Activated naive CD4-positive, alpha-beta T cell treated with anti-CD3 and anti-CD28 coated beads, Interleukin-2, amount 50 U/mL, for 16 hours (primary cell): ENCODE measurements at places on chromosomes 4 and X.

DNA sequence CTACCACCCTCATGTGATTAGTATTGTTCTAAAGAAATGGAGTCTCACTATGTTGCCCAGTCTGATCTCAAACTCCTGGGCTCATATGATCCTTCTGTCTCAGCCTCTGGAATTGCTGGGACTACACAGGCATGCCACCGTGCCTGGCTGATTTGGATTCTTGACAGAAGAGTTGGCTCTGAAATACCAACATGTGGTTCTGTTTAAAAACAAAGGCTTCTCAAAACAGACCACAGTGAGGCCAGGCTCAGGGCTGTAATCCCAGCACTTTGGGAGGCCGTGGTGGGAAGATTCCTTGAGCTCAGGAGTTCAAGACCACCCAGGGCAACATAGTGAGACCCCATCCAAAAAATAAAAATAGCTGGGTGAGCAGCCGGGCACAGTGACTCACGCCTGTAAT, 126.7 kb downstream of the DHRSX start:
- no peak for DNase-seq

DNA sequence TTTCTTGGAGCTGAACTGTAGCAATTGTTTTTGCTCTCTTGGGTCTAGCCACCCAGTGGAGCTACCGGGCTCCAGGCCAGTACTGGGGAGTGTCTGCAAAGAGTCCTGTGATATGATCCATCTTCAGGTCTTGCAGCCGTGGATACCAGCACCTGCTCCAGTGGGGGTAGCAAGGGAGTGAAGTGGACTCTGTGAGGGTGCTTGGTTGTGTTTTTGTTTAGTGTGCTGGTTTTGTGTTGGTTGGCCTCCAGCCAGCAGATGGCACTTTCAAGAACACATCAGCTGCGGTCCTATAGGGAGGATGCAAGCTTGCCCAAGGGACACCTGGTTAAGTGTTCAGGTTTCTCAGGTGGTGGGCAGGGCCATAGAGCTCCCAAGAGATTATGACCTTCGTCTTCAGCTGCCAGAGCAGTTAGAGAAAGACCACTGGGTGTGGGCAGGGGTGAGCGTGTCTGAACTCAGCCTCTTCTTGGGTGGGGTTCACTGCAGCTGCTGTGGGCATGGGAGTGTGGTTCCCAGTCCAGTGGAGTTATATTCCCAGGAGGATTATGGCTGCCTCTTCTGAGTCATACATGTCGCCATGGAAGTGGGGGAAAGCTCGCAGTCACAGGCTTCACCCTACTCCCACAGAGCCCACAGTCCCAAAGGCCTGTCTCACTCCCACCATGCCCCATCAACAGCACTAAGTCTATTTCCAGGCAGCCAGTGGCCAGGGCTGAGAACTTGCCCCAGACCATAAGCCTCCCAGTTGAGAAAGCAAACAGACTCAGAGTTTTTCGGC, 811.6 kb downstream of the GLUD2 start:
- no peak for DNase-seq

GRCh38 chrX:15146515-15146914, 123.4 kb downstream of the ASB9 start:
- DNase-seq = peak; percentile 13

GRCh38 chr4:37836838-37837440, 10.5 kb downstream of the PGM2 start:
- DNase-seq = no peak

- DNase-seq = no peak
Observed at GRCh38 chr4:2534904-2535375, 1.5 kb upstream of the FAM193A start.

GRCh38 chrX:53031380-53031779, 17.2 kb upstream of the GPR173 start:
- no peak for DNase-seq

DNA sequence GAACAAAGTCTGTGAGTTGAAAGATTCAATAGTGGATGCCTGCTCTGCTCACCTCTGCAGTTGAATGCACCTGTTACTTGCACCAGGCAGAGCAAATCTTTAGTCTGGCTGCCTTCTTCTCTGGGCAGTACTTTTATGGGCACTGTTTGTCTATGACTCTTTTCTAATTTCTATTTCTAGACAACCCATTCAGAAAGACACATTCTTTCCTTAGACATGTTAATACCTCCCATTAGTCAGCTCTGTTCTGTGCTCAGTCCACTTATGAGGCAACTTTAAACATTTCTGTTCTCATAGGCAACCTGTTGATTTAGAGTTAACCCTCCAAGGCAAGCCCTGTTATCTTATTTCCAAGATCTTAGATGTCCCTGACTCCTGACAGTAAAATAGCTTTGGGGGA, 108.9 kb downstream of the SYNPO2 start:
- DNase-seq = no peak

DNA sequence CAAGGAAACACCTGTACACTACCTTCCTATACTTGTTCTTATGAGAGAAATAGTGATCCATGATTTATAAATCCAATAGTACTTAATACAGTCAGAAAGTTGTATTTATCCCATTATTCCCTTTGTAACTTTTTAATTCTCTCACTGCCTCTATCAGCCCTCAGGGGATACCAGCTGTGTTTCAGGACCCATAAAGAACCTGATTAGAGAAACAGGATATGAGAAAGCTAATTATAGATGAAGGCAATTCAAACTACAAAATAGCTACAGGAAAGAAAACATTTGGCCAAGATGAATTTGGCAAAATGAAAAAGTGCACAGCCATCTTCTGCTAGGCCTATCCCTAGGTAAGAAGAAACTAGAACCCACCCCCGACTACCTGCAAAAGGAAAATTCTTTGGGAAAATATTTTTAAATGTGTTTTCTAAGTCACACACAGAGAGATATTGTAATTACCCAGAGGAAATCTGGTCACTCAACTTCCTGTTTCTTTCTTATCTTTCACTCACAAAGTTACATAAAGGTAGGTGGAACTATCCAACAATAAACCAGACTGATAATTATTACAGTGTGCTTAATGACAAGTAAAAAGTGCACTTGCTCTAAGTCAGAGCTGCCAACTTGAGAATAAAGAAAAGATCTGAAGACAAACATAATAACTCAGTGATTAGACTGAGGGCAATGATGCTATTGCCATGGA, 836.5 kb upstream of the HTR2C start:
- DNase-seq = no peak

DNA sequence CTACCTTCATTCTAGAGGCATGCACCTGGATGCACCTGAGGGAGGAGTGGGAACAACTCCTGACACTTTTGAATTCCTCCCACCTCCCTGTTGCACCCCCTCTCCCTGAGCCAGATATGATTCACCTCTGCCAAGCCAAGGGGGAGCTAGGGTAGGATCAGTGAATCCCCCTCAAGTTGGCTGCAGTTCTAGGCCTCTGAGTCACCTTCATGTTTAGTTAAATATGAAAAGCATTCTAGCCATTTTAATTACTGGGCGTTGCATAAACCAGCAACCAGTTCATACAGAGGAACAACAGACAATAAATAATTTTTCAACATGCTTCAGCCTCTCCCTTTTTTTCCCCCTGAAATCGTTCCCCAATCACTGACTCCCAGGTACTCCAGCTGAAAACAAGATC, 1440.2 kb downstream of the ADGRL3 start:
- DNase-seq = no peak

DNA sequence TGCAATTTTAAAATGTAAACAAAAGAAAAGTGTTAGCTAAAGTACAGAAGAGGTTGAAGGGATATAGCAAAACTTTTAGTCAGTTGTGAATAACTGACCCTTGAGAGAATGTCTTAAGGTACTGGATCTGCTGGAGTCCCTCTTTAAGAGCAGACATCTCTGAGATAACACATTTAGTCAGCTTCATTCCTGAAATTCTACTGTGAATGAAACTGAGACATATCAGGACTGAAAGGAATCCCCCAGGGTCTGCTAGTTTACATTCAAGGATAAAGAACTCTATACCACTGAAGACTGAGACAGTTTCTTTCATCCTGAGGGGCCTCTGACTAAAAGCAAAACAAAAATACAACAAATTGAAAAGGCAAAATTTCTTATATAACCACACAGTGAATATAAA, 54.4 kb downstream of the PGRMC1 start:
- no peak for DNase-seq

DNA sequence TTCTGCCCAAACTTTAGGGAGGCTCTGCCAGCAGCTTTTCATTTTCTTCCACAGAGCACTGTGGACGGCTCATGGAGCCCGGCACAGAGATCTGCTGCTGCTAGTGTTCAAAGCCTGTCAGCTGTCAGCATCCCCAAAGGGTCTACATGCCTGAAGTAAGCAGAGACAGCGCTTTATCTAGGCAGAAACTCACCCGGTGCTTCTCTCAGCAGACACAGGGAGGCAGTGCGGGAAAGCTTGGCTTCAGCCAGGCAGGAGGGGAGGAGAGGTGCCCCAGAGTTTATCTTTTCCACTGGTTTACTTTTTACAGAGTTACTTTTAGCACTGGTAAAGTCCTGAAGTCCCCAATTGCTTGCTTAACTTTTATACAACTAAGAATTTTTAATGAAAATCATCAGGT, 339.3 kb downstream of the NKX6-1 start:
- no peak for DNase-seq

DNA sequence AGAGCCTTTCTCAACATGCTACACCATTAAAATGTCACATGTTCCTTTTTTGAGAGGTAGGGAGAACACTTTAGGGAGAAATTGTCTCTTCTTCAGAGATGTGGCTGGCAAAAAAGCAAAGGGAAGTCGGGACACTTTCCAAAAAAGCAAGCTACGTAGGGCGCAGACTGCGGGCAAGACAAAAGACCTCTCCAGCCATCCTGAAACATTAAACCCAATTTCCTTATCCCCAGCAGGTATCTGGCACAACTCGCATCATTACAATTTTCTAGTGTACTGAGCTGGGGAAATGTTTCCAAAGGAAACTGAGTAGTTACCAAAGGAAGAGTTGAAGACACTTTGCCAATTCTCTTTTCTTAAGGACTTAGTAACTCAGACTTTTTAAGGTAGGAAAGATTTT, 116.0 kb downstream of the PACRGL start:
- no peak for DNase-seq

GRCh38 chr4:8033067-8033755, 93.5 kb upstream of the AFAP1 start:
- DNase-seq = no peak

- no peak for DNase-seq
Observed at GRCh38 chrX:8846266-8846665, 45.1 kb upstream of the FAM9A start.

DNA sequence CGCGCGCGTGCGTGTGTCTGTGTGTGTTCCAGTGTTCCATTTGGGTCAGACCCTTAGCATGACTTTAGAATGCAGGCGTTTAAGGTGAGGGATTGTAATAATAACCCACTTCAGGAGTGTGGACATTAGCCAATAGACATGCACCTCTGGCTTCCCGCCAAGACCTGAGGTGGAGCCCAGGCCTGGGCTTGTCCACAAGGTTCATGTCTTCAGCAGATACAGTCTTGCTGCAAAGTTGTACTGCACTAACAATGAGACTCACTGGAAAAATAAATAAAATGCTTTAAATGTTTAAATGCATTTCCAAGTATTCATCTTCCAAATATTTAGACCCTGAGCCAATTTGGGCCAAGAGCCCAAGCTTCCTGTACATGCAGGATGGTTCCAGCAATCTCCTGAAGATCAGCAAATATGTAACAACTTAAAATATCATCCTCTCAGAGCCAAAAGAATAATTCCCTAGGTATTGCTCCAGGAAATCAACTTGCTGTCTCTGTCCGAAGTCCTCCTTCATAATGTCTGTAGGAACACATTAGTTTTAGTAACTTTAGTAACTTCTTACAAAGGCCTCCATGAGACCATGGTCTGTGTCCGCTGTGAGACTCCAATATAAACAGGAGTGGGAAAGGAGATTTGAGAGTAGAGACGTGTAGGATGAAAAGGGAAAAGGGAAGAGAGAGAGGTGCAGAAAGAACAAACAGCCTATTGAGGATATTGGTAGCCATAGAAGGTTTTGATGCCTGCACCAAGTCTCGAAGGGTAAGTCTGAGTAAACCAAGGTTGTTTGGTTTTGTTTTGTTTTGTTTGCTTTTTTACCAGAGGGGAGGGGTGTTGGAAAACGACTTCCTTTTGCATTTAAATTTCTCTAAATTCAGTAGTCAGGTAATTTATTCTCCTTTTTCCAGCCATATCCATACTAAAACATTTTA, 98.5 kb upstream of the KLF3 start:
- no peak for DNase-seq

GRCh38 chr4:96952610-96953009, 1112.7 kb downstream of the PDHA2 start:
- no peak for DNase-seq

GRCh38 chr4:30957706-30958105, 237.5 kb downstream of the PCDH7 start:
- DNase-seq = no peak

GRCh38 chr4:4320951-4321714, 31.1 kb downstream of the ZBTB49 start:
- DNase-seq = no peak

- no peak for DNase-seq
Observed at GRCh38 chr4:36283912-36284465, 2.6 kb downstream of the DTHD1 start.

DNA sequence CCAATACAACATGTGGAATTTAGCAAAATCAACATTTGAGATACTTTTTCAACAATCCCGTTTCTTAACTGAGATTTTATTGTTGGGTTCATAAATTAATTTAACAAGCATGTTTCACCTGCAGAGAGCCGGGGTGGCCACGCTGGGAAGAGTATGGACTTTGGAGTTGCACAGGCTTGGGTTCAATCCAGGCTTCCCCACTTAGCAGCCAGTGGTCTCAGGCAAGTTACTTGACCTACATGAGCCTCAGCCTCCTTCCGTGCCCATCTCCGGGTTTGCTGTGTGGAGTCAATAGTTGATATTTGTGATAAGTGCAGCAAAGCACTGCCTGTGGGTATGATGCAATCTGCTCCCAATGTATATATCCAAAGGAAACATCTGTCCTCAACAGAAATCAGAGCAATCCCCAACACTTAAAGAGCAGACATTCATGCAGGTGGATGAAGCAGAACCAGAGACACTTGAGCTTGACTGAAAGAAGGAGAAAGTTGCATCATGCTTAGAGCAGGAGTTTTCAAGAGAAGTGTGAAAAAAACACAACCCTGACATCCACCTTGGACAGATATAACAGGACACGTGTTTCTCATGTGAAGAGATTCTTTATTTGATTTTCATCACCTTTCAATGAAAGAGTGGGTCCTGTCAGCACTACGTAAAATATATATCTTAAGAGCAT, 5.1 kb downstream of the CYTL1 start:
- no peak for DNase-seq

GRCh38 chrX:118723376-118723775, 4.0 kb upstream of the IL13RA1 start:
- DNase-seq = no peak

- no peak for DNase-seq
Observed at GRCh38 chrX:141791856-141792255, 46.3 kb upstream of the MAGEC3 start.

- DNase-seq = no peak
Observed at GRCh38 chr4:16029262-16029661, 54.6 kb downstream of the PROM1 start.

DNA sequence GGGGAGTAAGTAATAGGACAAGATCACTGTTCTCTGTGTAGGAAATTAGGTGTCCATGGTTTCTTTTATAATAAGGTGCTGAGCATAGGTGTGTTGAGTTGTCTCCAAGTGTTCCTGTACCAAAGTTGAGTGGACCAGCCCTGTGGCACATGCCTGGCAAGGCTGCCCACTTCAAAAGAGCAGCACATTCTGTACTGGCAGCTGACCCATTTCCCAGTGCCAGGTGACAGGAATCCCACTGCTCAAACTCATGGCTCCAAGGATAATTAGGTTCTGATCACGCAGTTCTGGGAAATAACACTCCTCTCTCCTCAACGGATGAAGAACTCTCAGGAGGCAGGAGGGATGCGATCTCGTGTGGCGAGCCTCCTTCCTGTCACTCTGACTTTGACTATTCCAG, 12.8 kb upstream of the LGI2 start:
- DNase-seq = no peak

- DNase-seq = no peak
Observed at GRCh38 chr4:14812101-14812500, 190.2 kb upstream of the CPEB2 start.
